Breast epithelium (tissue), 4 donors: ENCODE measurements at places on chromosomes 3 and 15. TPM values are rescaled to one million over a fixed set of nuclear protein-coding genes. Genes with fewer than 3 reads are reported as not detected.

DNA sequence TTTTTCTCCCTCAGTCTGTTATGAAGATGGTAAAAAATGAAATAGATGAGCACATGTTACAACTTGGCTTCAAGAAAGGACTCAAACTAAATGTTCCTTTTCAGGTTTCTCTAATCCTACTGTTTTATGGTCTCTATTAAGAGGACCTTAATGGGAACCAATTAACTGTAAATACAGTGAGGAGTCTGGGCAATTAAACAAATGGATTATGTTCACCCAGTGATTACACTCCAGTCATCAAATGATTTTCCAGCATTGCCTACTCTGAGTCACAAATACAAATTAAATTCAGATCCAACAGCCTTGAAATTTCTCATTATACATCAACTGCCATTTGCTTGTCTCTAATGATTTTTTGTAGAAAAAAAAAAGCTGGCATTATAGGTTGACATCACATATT is 129.2 kb downstream of the NEK10 start:
- no peaks in the 10 kb centered on the region for H3K27me3 ChIP-seq
- H3K36me3 ChIP-seq, result no peaks in the 10 kb centered on the region
- no peak for DNase-seq
- no peaks in the 10 kb centered on the region for H3K4me1 ChIP-seq

GRCh38 chr15:93523481-93523880 is 434.5 kb upstream of the RGMA start:
- no peaks in the 10 kb centered on the region for H3K36me3 ChIP-seq
- no peak for DNase-seq
- no peak overlapping the region for H3K27ac ChIP-seq
- no peaks in the 10 kb centered on the region for H3K4me1 ChIP-seq

DNA sequence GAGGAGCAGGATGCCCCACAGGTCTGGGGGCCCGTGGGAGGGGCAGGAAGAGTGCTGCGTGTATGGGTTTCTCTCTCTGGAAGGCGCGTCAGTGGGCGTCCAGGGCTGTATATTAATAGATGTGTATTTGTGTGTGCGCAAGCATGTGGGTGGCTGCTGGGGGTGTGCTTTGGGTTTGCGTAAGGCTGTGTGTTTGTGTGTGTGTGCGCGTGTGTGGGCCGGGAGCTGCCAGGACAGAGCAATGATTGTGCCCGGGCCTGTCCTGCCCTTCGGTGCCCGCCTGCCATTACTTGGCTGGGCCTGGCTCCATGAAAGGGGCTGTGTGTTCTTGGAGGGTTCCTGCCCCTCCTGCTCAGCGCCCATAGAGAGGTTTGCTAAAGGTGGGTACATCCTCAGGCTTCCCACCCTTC is 16.3 kb downstream of the CSPG4 start:
- no peak overlapping the region for H3K4me3 ChIP-seq
- H3K4me1 ChIP-seq, result peaks cover 7% of the 10 kb centered on the region
- H3K27ac ChIP-seq, result peak overlapping the region; percentile 57
- no peak for DNase-seq
- H3K27me3 ChIP-seq, result no peaks in the 10 kb centered on the region

The GPR176 gene
- total RNA-seq, result 9.4 TPM

DNA sequence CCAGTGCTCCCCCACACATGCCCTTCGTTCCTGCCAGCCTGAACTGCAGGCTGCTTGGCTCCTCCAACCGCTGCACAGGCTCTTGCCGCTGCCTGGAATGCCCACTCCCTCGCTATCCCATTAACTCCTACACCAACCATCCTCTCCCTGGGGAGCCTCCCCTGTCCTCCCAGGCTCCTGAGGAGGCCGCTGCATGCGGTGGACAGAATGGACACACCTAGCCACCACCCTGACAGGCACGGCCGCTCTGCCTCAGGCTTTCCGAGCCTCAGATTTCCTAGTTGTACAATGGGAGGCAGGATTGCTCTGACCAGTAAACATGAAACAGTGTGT is 2.3 kb downstream of the PLXNB1 start:
- no peaks in the 10 kb centered on the region for H3K36me3 ChIP-seq
- H3K27me3 ChIP-seq, result no peaks in the 10 kb centered on the region
- H3K4me3 ChIP-seq, result peak overlapping the region; percentile 95
- peak overlapping the region; percentile 96 for H3K27ac ChIP-seq

DNA sequence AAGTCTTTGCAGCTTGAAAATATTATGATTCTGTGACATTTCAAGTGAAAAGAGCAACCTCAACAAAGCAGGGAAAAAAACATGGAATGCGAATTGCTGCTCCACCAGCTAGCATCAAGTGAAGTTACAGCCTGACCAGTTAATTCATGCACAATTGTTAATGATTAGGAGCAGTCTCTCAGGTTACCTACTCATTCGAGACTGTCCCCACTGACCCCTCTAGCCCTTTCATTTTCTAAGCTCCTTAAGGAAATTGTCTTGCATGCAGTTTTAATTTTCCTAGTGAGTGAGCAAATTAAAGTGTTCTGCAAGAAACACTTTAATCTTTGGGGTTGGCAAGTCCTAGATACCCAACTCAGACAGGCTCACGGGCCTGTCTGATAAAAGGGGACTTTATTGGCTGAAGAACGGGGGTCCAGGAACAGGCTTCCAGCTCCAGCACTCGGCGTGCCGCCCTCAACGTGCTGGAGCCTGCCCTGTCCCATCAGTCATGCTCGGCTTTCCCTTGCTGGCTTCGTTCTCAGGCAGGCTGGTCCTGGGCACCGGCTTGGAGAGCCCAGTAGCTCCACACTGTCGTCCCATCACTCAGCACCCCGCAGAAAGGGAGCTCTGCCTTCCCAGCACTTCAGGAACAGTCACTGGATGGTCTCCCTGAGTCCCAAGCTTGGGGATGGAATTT is 18.3 kb downstream of the PODXL2 start:
- no peak overlapping the region for H3K4me3 ChIP-seq
- H3K27me3 ChIP-seq, result no peaks in the 10 kb centered on the region
- DNase-seq, result no peak
- H3K36me3 ChIP-seq, result no peaks in the 10 kb centered on the region
- H3K27ac ChIP-seq, result no peak overlapping the region
- H3K4me1 ChIP-seq, result no peaks in the 10 kb centered on the region

DNA sequence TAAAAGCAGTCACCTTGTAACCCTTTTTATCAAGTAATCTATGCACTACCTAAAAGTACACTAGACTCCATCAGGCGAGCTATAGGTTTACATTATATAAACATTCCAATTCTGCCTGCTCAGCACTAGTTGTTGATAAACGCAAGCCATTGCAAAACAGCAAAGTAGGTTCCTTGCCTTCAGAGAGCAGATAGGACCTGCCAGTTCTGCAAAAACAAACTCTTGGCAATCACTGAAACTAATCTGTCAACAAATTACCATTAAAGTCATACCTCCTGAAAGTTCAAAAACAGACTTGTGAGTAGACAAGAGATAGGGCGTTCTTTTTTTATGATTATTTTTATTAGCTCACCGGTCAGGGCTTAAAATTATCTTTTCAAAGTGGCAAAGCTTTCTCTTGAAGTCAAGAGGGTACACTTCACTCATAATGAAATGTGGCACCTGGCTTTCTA is 392.5 kb downstream of the FOXP1 start:
- DNase-seq, result no peak
- no peak overlapping the region for H3K27ac ChIP-seq
- H3K4me1 ChIP-seq, result no peaks in the 10 kb centered on the region
- no peaks in the 10 kb centered on the region for H3K36me3 ChIP-seq
- no peaks in the 10 kb centered on the region for H3K27me3 ChIP-seq

DNA sequence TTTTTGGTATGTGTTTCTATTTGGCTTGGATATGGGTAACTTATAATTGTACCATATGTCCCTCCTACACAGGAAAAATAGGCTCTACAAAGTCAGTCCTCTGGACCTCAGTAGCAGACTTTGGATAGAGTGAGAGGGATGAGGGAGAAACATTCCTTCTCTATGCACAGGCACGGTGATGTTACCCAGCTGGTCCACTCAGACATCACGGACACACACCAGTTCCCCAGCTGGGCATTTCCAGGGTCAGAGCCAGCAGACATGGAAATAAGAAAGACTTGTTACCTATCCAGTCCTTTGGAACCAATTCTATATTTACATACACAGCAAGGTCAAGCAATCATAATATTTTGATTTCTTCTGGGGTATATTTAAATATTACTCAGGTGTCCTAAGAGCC is 433.1 kb upstream of the KCNMB2 start:
- no peaks in the 10 kb centered on the region for H3K27me3 ChIP-seq
- no peaks in the 10 kb centered on the region for H3K36me3 ChIP-seq
- no peaks in the 10 kb centered on the region for H3K4me1 ChIP-seq
- no peak overlapping the region for H3K27ac ChIP-seq

- no peak overlapping the region for H3K27ac ChIP-seq
- no peaks in the 10 kb centered on the region for H3K27me3 ChIP-seq
- no peak for DNase-seq
- H3K4me3 ChIP-seq, result no peak overlapping the region
- H3K4me1 ChIP-seq, result no peaks in the 10 kb centered on the region
- no peaks in the 10 kb centered on the region for H3K36me3 ChIP-seq
These were observed 55.4 kb upstream of the KLF13 start for GRCh38 chr15:31271224-31271635.

The MUC20 gene
- total RNA-seq, result 24.3 TPM

The C3orf22 gene
- not detected for total RNA-seq
